Stimulated activated CD8-positive, alpha-beta memory T cell treated with anti-CD3 and anti-CD28 coated beads, Interleukin-2, amount 100 ng/mL, for 48 hours (primary cell): ENCODE measurements at places on chromosomes 12 and 14.

GRCh38 chr12:93427779-93428564, 13.8 kb downstream of the UBE2N start:
- DNase-seq, result no peak

GRCh38 chr14:72743626-72744025, 150.3 kb downstream of the DPF3 start:
- DNase-seq, result no peak

- peak; percentile 83 for DNase-seq
Observed at GRCh38 chr14:31207755-31208545, at the start of gene HECTD1. Gene HECTD1 (minus strand): TSS chr14:31207793. CDS start chr14:31205936, 1,857 bp downstream.

DNA sequence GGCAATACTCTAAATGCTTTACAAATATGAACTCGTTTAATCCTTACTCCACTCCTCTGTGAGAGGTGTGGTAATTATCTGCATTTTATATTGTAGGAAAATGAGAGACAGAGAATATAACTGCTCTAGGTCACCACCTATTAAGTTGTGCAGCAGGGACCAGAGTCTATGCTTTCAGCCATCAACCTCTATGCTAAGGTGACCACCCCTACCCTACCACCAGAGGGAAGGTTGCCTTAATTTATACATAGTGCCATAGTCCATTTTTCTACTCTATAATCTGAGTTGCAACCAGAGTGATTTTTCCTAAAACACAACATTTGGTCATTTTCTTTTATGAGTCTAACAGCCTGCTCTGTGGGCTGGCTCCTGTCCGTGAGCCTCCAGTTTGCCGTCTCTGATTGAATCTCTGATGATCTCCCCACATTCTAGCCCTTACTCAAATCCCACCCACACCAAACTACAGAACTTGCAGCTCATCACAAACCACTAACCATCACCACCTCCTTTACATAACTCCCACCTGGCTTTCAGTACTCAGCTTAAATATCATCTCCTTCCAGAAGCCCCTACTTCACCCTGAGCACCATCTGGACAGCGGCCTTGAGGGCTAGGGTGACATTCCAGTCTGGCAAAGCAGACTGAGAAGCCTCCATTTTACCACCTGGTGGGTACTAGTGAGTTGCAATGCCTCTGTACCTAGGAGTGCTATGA, 126.6 kb downstream of the PPM1H start:
- no peak for DNase-seq

DNA sequence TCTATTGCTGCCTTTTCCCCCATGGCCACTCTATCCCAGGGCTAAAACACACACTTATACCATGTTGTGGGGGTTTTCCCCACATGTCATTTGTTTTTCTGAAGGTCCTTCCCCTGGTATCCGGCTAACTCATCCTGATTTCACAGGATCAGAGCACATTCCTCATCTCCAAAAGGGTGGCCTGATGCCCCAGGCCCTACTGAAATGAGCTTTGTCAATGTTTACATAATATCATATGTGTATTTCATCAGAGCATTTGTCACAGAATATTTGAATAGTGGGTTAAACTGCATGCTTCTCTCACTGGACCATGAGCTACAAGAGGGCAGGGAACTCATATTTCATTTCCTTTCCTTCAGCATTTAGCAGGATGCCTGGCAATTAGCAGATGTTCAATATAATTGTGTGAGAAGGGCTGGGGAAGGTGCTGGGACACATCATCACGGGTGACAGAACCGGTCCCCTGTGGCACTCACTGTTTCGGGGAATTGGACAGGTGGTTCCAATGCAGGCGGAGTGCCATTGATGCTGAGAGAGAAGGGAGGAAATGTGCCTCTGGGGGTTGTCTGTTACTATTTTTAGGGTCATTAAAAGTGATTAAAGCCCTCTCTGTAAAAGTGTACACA, 26.8 kb downstream of the EMP1 start:
- no peak for DNase-seq

- no peak for DNase-seq
Observed at GRCh38 chr14:69696633-69697557, 70.0 kb upstream of the SRSF5 start.
